ENCODE measurements at places on chromosomes 11 and 22.

DNA sequence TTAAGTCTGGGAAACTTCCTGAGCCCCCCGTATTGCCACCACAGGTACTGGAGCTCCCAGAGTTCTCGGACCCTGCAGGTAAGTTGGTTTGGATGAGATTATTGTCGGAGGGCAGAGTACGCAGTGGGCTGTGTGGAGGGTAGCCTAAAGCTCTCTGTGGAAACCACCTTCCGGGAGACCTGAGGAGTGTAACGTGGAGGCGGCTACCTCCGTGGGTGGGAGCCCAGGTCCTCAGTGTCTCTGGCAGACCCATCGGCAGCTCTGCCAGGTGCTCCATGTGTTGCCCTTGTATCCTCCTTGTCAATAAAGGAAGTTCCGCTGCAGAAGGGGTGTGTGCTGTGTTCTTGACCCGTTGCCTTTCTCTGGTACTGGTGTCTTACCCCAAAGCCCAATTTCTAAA, 61.4 kb downstream of the SYT13 start:
- DNase-seq, result no peak

- DNase-seq, result no peak
Observed at GRCh38 chr11:112762707-112763090, 198.5 kb upstream of the NCAM1 start.

DNA sequence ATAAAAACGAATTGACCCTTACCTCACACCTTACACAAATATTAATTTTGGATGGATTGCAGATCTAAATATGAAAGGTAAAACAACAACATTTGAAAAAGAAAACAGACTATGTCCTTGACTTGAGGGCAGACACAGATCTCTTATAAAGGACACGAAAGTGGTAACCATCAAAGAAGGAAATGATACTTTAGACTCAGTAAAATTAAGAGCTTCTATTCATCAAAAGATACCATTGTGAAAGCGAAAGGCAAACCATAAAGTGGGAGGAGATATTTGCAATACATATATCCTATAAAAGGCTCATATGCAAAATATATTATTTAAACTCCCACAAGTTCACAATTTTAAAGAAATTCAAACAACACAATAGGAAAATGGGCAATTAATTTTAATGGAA, 5.0 kb downstream of the HEPACAM start:
- DNase-seq, result no peak

GRCh38 chr11:78472905-78473304, 55.3 kb upstream of the GAB2 start:
- DNase-seq, result no peak

GRCh38 chr11:68341557-68342458, 29.4 kb downstream of the LRP5 start:
- no peak for DNase-seq

- no peak for DNase-seq
Observed at GRCh38 chr22:49933236-49934159, 15.1 kb downstream of the CRELD2 start.

Data from activated T-cell treated with anti-CD3 and anti-CD28 coated beads for 1 hour (primary cell).